Uterus (tissue), 4 donors: ENCODE measurements at places on chromosomes 6 and 20.

- no peak for DNase-seq
Measured at GRCh38 chr20:62760471-62760855, 35.8 kb upstream of the MRGBP start.

DNA sequence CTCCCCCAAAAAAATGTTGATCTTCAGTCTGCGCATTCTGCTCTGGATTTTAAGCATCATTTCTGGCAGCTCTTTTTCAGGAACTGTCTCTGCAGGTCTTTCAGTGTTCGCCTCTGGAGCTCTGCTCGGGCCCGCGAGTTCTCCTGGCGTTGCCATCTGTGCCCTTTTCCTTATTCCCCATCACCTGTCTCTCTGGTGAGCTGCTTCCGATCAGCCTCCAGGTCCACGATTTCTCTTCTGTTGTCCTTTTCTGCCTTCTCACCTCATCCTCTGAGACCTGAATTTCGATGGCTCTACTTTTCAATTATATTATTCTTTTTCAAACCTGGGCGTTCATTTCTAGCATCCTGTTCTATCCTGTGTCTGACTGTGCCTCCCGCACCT lies 590 bp upstream of the MAP1LC3A start:
- DNase-seq: no peak

DNA sequence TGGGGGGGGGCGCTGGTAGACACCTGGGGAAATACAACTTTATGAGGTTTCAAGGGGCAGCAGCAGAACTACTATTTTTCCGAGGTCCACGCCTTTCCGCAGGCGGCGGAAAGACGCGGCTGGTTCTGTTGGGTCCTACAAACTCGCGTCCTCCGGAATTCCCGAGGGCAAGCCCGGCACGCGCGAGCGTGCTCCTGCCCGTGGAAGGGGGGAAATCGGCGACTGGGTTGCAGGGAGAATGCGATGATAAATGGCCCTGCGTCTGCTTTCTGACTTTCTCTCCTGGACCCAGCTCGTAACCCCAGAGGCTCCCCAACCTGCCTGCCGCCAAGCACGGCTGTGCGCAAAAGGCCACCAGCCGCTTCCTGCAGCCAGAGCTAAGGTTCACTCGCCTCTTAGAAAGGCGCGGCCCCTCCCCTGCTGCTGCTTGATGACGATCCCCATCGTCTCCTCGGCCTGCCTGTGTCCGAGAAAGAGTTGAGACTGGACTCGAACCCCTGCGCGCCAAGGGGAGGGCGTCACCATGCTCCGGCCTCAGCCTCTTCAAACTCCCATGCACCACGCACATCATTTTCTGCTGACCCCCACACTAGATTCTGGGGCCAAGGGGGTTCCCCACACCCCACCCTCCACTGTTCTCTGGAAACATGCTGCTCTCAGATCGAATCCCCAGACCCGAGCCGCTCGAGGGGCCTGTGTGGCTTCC lies 6.7 kb downstream of the FOXA2 start:
- no peak for DNase-seq

- DNase-seq: no peak
Measured at GRCh38 chr6:130152908-130153510, 69.7 kb downstream of the SAMD3 start.

- DNase-seq: no peak
Measured at GRCh38 chr6:162681447-162681846, 46.1 kb downstream of the PRKN start.

DNA sequence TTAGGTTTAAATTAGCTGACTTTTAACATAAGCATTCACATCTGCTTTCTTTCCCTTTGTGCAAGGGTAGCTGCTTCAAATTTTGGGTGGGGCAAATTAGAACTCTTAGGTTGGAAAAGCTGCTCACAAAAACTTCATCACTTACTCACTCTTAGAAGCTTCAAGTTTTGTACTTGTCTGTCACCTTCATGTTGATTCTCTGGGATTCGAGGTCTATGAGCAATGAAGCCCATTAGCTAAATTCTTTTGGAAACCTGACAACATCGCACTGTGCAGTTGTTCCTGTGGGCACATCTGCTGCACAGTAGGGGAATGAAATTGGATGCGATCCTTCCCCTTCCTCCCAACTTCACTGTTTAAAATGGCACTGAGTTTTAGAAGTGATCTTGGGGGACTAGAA lies 156.1 kb downstream of the UBE3D start:
- DNase-seq: no peak

GRCh38 chr20:59573837-59574236 lies 30.5 kb upstream of the PHACTR3 start:
- DNase-seq: no peak

DNA sequence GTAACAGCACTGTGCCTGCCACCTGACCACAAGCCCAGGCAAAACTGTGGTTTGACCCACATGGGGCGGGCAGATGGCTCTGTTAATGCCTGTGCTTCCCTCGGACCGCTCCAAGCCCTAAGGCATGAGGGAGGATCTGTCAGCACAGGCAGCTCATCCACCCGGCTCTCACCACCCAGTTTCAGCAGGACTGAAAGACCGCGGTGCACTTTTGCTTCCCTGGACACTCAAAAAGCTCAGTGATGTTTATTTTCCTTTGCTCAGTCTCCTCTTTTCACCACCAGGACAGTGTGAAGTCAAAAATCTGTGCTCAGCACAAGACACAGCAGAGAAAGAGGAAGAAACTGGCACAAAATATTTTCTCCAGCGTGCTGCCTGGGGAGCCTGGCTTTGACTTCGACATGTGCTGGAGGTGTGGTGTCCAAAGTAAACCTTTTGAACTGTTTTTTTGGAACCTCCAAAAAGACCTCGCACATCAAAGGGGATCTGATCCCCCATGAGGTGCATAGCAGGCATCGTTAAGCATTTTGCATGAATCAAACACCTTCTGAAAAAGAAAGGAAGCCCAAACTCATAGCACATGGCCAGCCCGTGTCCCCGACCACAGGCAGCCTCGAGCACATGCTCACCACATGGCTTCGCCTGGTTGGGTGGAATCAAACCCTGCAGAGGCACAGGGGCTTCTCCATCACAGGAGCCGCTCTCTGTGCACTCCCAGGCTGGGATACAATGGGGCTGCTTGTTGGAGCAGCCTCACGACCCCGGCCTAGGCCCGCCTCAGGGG lies 441.7 kb upstream of the JARID2 start:
- no peak for DNase-seq

DNA sequence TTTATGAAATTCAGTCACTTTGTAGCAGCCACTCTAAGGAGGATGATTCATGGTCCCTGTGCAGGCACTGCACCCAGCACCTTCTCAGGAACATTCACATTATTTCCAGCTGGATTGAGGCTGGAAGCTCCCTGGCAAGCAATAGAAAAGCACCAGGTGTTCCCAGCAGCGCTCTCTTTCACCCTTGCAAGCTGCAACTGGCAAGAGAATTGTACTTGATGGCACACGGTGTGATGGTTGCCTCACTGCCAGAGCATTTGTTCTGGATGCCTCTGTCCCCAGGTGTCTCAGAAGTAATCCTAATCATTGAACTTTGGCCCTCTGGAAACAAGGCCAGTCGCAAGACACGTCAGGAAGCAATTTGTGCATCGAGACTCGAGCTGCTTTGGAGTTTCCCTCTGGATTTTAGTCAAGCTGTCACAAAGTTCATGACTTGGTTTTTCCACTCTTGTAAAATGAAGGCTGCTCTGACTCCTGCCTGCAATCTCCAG lies 24.9 kb upstream of the PHACTR2 start:
- DNase-seq: no peak

DNA sequence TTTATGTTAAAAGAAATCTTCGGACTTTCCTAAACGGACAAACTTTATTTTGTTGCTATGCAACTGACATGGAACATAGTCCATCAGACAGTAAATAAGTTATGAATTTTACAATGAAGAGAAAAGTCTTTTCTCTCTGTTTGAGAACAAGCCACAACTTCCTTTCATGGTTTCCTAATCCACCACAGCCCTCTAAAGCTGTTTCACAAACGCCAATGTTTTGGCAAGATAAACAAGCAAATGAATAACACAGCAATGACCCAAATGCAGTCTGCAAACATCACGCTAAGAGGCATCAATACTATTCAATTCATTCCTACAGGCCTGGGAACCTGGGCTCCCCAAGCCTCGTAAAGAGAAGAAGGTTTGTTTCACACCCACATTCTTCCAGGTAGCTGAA lies 60.4 kb downstream of the HAO1 start:
- DNase-seq: no peak

GRCh38 chr6:137705160-137706082 lies 161.6 kb upstream of the TNFAIP3 start:
- peak; percentile 71 for DNase-seq

GRCh38 chr6:55943329-55943728 lies 67.9 kb upstream of the BMP5 start:
- DNase-seq: no peak

- DNase-seq: no peak
Measured at GRCh38 chr20:20136313-20136712, 84.0 kb downstream of the CFAP61 start.
